ENCODE measurements at places on chromosomes 1 and 21.
A peak's percentile ranks its signal among the peaks of the same experiment; 100 is the strongest.

GRCh38 chr1:201486187-201486586, 17.2 kb upstream of the PHLDA3 start:
- no peak for DNase-seq

- DNase-seq, result peak; percentile 30
These were observed 470 bp upstream of the RTCA start for GRCh38 chr1:100265562-100265930.

DNA sequence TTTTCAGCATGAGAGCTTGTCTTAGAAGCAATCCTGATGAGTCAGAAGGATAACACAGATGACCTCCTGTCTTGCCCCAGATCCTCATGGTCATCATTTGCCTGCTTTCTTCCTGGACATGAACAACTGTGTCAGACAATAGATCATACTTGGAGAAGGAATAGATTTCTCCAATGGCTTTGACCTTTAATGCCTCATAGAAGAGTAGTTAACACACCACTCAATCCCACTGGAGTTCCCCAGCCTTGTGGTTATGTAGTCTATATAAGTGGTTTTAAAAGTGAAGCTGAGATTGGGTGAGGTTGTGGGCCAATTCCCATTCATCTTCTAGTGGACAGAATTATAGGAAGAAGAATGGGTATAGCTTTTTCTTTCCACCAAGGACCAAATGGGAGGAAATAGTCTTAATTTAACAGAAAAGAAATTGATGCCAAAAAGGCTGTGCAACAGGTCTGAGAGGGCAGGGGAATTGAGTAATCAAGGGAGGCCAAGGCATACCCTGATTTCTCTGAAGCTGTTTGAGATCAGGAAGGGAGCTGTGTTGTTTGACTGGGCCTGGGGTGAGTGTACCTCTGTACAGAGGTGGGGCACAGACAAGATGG, 14.4 kb downstream of the PRCC start:
- peak; percentile 88 for DNase-seq

GRCh38 chr1:53946252-53947171, at the start of gene LRRC42:
Gene LRRC42 (plus strand): TSS chr1:53946350. CDS start chr1:53952000, 5,650 bp downstream.
- no peak for DNase-seq

- peak; percentile 21 for DNase-seq
These were observed 154.9 kb upstream of the CD34 start for GRCh38 chr1:208065862-208066261.

DNA sequence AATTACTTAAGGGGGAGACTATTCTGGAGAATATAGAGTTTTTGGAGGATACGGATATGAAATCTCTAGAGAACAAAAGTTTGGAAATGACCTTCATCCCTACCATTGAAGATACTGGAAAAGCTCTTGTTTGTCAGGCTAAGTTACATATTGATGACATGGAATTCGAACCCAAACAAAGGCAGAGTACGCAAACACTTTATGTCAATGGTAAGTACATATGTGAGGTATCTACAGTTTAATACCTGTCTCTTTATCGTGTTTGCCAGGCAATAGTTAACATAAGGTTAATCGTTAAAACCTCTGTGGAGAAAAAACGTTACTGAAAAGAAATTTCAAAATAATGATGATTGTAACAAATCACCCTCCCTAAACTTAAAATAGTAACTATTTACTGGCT, 11.8 kb downstream of the VCAM1 start:
- no peak for DNase-seq

DNA sequence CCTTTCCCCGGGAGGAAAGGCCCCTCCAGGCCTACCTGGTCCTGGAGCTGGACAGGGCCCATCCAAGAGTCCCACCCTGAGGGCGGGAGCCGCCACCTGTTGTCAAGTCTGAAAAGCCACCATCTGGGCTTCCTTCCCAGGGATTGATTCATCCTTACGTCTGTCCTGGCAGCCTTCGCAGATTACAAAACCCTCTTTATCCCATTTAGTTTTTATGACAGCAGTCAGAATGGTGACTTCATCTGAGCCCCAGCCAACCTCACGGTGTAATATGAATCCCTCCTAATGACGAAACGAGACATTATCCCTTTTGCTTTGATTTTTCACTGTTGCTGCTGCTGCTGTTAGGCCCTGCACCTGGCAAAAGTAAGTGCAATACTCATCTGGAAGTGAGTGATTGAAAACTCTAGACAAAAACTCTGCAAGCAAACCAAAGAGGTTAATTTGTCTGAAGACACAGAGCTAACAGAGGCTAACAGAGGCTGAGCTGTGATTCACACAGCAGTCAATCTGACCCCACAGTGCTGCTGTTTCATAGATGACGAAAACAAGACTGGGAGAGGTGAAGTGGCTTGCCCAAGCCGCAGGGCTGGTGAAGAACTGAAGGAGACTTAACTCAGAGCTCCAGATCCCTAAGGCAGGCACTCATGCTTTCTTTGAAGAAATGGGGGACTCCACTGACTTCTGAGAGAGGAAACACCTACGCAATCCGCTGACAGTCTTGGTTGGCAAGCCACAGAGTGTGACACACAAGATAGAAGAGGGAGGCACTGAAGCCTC, 30.0 kb upstream of the S100A7 start:
- peak; percentile 98 for DNase-seq

DNA sequence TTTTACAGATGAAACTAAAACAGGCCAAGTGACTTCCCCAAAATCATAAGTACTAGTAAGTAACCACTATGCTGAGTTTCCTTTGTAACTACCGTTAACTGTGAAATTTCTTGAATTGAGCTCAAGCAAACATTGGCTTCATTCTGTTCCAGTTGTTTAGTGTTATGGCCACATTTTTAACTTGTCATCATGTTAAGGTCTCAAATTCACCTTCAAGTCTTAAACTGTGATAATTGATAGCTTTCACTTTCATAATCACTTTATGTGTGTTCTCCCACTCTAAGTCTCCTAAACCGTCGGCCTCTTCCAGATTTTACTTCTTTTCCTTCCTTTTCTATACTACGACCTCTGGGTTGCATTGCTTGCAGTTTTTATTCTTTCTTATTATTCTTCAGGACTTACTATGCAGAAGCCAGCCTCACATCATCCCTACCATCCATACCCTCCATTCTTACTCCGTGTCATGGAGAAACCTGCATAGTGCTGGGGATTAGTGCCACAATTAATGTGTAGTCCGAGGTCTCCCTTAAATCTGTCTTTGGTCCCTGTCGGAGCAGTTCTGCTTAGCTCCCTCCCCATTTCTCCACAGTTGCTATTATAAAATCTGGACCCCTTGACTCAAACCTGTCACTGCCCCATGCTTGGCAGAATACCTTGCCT, 5.8 kb downstream of the KIF1B start:
- DNase-seq, result no peak

GRCh38 chr1:51512606-51513005, 6.5 kb downstream of the EPS15 start:
- no peak for DNase-seq

GRCh38 chr1:63690966-63691700, 82.7 kb upstream of the ROR1 start:
- peak; percentile 24 for DNase-seq

GRCh38 chr21:42509244-42509643, 4.4 kb upstream of the SLC37A1 start:
- DNase-seq, result no peak

DNA sequence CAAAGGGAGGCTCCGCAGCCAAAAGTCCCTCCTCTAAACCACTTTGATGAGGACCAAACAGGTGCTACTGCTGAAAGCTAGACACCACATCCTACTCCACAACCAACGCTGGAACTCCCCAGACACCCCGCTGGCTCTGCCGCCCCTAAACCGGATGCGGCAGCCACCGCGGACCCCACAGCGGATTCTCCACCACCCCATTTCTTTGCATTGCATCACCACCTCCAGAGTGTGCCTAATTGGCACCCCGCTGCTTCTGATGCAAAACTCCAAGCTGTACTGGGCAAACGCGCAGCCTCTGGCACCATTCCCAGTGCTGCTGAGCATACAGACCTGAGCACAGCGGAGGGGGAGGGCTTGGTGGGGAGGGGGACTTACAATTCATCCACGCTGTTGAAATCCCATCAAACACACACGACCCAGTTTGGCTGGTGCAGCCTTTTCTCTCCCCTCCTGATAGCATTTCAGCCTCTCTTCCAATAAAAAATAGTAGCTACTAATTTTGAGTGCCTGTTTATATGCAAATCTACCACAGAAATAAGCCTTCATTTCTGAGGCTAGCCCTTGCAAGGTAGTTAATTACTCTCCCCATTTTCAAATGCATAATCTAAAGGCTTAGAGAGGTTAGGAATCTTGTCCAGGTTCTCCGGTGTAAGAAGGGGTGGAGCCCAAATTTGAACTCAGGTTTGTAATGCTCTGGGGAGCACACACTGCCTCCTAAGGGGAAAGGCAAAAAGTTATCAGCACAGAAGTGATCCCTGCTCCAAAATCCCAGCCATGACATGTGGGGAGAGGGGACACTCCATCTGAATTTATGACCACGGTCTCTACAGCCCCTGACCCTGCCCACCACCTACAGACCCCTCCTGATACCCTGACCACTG, 12.2 kb upstream of the RGS16 start:
- DNase-seq, result peak; percentile 51

DNA sequence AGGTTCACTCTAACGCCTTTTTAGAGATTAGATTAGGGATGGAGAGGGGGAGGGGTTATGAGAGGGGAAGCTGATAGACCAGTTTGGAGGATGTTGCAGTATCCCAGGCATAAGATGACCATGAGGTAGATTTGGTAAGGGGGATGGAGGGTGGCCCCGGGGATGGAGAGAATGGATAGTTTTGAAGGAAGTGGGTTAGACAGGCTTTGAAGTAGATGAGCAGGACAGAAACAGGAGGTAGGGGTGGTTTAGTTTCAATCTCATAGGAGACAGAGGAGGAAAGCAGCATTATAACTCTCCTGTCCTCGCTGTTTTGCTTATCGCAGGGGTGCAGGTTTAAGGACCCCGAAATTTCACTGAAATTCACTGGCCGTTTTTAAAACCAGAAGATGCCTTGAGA, 11.8 kb downstream of the UBIAD1 start:
- no peak for DNase-seq

DNA sequence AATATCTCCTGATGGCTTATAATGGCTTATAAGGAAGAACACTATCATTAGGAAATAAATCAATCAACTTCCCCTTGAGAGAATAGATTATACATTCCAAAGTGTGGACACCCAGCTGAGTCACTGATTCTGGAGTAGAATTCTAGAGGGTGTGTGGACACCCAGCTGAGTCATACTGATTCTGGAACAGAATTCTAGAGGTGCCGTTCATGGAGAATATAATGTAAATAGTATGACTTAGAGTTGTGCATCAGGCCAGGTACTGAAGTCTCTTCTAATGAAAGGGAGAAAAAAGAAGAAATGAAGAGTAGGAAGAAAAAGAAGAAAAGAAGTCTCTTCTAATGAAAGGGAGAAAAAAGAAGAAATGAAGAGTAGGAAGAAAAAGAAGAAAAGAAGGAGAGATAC, 2.4 kb upstream of the USP33 start:
- peak; percentile 86 for DNase-seq

DNA sequence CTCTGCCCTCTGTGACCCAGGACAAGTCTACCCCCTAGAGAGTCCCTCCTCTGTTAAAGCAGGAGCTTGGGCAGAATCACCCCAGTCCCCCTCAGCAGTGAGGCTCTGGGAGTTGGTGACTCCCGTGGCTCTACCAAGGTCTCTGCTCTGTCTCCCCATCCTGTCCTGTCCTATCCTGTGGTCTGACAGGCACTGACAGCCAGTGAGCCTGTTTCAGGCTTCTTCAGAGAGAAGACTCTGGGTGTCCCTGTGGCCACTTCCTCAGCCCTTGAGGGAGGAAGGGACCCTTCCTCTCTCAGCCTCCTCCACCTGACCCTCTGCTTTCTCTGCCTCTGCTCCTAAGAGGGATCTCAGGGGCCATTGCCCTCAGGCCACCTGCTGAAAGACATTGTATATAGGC, 148.7 kb downstream of the FCRL5 start:
- DNase-seq, result no peak

GRCh38 chr1:214581785-214582184, 21.2 kb upstream of the CENPF start:
- peak; percentile 94 for DNase-seq

DNA sequence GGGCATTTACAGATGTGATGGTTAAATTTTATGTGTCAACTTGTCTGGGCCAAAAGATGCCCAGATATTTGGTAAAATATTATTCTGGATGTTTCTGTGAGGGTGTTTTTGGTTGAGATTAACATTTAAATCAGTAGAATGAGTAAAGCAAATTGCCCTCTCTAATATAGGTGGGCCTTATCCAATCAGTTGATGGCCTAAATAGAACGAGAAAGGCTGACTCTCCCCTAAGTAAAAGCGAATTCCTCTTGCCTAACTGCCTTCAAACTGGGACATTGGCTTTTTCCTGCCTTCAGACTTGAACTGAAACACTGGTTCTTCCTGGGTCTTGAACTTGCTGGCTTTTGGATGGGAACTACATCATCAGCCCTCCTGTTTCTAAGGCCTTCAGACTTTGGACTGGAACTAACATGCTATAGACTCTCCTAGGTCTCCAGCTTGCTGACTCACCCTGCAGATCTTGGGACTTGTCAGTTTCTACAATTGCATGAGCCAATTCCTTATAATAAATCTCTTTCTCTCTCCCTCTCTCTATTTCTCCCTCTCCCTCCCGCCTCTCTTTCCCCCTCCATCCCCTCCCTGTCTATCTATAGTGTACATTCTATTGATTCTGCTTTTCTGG, 10.2 kb upstream of the NAV1 start:
- DNase-seq, result peak; percentile 70

DNA sequence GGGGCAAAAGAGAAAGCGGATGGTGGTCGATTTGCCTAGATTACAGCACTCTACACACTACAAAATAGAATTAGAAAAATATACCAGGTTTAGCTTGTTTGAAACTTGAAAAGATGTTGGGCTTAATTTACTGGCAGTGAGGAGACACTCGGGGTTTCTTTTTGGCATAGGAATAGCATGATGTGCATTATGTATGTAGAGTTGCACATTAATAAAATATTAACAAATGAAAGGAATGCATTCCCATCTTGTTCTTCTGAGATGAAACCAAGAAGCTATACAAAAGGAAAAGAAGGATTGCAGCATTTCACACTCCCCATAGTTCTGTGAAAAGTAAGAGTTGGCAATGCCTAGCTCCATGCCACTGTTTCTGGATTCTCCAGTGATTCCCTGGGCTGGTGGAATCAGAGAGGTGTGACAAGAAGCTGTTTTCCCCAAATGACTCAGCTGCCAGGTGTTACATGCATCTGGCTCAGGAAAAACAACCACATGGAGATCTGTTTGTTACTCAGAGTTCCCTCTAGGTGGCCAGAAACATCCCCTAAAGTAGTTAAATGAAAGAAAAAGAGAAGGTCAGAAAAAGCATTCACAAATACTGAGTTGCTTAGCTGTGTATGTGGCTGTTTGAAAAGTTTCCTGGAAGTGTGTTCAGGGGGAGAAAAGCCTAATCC, 115.6 kb downstream of the UCK2 start:
- DNase-seq, result peak; percentile 10

DNA sequence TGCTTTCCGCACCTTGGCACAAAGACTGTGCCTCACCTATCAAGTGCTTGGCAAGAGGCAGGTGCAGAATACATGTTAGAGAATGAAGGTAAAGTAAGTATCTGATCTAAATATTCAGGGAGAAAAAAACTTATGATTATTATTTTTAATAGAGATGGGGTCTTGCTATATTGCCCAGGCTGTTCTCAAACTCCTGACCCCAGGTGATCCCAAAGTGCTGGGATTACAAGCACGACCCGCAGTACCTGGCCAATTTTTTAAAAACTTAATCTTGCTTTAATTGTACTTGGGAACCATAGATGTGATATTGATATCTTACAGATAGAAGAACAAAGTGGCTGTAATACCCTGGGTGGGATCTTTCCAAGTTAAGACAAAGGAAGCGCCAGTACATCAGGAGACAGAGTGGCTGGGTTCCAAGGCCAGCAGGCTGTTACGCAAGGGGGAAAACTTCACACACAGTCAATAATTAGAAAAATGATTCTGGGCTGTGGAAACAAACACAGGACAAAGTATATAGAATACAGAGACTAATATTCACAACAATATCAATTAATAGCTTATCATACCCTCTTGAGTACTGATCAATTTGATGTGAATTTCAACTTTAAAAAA, 58.6 kb upstream of the ATP1A1 start:
- DNase-seq, result peak; percentile 18

Data from fibroblast of mammary gland (primary cell).